ENCODE measurements at places on chromosomes 12 and 14.
A peak's percentile ranks its signal among the peaks of the same experiment; 100 is the strongest.

- DNase-seq = no peak
Measured at GRCh38 chr12:62862259-62862881, 72.6 kb downstream of the PPM1H start.

DNA sequence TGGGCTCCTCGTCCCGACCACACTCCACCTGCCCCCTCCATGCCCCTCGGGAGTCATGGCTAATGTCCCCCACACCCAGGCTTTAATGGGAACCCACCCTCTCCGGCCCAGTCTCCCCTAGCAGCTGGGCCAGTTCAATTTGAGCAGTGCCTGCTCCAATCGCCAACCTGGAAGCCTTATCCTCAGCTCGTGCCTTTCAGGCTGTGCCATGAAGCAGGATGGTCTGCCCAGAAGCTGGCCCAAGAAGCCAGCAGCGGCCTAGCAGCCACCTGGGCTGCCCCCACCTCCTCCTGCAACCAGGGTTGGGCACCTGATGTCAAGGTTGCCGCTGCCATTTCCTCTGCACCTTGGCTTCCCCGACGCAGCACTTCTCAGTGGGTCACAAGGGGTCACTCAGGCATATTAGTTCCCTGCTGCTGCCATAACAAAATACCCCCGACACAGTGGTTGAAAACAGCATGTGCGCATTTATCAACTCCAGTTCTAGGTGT, 2.3 kb upstream of the CLBA1 start:
- no peak for DNase-seq

- DNase-seq = no peak
Measured at GRCh38 chr12:104535369-104535768, 78.6 kb downstream of the CHST11 start.

DNA sequence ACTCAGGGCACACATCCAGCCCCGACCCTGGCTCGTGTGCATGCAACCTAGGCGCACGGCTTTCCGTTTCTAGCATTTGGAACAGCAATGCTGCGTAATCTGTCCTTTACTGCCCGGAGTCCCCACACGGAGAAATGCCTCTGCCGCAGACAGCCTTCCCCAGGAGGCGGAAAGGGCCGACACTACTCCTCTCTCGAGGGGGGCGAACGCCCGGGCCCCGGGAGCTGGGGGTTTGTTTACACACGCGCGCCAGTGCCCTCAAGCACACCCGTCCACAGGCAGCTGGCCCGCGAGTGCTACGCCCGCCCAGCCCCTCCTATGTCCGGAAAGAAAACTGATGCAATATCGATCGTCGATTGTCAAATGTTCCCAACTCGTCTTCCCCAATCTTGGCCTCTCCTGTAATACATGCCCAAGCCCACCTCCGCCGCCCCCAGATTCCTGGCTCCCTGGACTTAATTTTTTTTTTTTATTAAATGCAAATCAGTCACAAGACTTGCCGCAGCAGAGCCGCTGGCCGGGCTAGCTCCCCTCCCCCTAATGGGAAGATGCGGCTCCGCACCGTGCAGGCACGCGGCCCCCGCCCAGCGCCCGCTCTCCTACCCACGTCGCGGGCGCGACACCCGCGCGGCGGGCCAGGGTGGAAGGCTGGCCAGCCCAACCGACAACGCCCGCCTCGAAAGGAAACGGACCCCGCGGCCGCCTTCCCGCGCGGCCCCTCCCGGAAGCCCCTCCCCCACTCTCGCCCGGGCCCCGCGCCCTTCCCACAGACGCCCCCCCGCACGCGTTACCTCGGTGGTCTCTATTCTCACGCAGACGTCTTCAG, 642 bp downstream of the SLC38A2 start:
- DNase-seq = peak; percentile 29

- DNase-seq = no peak
Measured at GRCh38 chr14:30142216-30142615, 214.6 kb upstream of the PRKD1 start.

DNA sequence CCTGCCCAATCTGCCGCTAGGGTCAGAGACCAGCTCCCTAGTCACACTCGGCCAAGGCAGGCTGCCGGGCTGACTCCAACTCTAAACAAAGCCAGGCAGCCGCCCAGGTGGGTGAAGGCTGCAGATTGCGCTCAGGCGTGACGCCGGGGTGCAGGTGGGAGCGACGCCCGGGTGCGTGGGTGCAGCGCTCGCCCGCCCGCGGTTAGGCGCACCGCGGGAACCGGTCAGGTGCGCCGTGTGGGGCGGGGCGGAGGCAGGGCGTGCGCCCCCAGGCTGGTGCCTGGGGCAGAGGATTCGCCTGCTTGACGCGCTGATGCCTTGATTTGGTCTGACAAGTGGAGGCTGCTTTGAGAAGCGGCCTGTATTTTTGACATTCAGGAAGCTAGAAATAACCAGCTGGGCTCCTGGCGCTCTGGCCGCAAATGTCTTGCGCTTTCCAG, 126.7 kb upstream of the HIF1A start:
- DNase-seq = peak; percentile 16

DNA sequence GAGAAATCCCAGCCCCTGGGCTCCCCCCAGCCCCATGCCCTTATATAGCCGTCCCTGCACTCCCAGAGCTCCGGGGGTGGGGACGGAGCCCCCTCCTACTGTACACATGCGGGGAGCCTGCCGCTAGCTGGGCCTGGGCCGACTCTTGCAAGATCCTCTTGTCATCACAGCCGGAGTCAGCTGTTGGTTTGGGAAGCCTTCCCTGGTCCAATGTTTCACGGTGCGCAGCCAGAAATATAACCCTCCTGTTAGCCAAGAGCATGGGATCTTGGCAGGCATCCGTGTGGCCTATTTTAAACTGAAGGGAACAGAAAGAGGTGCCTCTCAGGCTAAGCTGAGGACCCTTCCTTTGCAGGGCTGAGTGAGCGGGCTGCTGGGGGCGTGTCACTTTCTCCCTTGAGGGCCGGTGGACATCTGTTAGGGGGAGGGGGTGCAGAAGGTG, 175.3 kb downstream of the TSPAN9 start:
- DNase-seq = no peak

DNA sequence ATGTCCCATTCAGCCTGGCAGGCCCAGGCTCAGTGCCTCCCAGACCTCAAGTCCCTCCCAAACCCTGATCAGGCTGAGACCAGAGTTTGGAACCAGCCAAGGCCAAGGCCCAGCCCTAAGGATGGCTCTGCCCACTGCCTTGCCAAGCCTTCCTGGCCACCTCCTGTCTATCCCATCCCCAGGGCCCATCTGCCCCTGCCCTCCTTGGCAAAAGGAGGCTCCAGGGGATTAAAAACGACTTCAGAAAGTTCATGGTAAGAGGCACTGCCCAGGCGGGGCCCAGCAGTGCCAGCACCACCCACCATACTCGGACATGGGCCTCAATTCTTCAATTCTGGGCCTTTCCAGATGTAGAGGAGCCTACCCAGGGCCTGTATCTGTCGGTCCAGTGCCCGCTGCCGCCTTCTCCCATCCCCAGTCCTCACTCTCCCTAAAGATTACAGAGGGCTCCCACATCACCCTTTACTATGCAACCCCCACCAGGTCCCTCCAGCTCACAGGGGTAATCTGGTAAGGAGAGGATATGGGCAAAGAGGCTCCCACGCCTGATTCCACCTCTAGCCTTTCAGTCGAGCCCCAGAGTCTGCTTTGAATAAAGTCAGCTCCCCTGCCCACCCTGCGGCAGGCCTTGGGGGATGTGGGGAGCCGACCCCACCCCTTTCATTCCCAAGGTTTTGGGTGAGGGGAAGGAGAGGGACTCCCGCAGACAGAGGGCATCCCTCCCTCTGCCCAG, 932 bp downstream of the ADCY6 start:
- no peak for DNase-seq

- DNase-seq = no peak
Measured at GRCh38 chr12:1696800-1697199, 5.9 kb downstream of the ADIPOR2 start.

GRCh38 chr14:38929416-38929815, 173.6 kb downstream of the SEC23A start:
- no peak for DNase-seq
